Epithelial cell of prostate (primary cell): ENCODE measurements at places on chromosomes 6 and 20.

- no peak for DNase-seq
Observed at GRCh38 chr6:43215066-43215465, 14.2 kb downstream of the DNPH1 start.

GRCh38 chr6:2021713-2022125 lies 223.7 kb downstream of the GMDS start:
- DNase-seq, result peak; percentile 70

- no peak for DNase-seq
Observed at GRCh38 chr6:3081960-3082359, 13.7 kb downstream of the RIPK1 start.

DNA sequence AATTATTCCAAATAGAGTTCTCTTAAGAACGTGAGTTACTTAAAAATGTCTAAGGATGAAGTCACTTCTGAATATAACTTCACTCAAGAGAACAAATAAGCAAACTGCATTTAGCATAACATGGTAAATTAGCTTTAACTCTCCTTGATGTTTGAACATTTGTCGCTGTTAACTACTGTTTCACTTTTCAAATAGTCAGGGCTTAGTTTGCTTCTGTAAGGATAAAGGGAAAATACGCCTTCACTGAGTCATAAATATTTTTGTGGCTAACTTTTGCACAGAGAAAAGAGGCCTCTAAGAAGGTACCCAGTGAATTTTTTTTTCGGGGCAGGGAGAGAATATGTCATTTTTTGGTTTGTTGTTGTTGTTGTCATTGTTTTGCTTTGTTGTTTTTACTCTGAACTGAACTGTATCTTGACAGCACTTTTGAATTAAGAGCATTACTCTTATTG lies 8.1 kb downstream of the PTPN1 start:
- no peak for DNase-seq

DNA sequence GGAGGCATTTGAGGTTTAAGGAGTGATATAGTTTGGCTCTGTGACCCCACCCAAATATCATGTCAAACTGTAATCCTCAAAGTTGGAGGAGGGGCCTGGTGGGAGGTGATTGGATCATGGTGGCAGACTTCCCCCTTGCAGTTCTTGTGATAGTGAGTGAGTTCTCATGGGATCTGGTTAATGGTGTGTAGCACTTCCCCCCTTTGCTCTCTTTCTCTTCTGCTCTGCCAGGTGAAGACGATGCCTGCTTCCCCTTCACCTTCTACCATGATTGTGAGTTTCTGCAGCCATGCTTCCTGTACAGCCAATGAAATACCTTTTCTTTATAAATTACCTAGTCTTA lies 1.7 kb upstream of the HDDC2 start:
- DNase-seq, result no peak

- no peak for DNase-seq
Observed at GRCh38 chr20:63855363-63856097, 5.8 kb upstream of the ABHD16B start.

- DNase-seq, result no peak
Observed at GRCh38 chr6:154161689-154162088, 122.6 kb downstream of the OPRM1 start.

DNA sequence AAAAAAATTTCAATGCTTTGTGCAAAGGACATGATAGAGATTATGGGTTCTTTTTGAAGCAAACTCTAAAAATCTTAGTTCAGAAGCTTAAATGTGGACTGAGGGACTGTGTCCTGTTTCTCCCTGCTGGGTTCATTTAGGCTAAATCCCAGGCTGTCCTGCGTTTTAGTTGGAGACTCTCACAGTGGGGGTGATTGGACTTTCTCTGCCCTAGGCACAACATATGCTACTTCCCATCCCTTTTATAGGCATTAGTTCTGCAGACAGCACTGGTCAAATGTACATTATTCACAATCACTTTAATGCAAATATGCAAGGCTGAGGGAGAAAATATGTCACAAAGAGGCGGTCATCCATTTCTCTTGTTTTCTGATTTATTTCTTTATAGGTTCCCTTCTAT lies 71.3 kb downstream of the TFAP2B start:
- DNase-seq, result no peak

DNA sequence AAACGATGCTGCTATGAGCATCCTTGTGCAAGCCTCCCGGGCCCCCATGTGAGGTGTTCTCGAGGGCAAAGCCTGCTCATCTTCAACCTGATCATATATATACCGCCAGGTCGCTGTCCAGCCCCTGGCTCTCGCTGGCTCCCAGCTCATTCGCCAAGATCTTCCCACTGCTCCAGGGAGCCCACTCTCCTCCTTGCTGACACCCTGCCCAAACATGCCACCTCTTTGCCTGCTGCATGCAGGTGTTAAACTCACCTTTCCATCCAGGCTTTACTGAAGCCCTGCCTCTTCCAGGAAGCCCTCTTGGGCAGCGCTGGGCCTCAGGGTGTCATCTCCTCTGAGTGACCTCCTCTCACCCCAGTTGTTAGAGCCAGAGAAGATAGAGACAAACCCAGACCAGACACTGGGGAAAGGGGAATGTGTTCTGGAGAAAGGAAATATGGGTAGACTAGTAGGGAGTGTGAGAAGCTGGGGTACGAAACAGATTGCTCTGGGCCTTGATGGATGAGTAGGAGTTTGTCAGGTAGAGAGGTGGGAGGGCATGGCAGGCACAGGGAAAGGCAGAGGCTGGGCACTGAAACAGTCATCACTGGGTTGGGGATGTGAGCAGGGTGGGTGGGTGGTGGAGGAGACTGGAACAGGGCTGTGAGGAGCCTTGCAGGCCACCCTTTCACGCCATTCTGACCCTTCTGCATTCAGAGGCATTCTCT lies 1.2 kb upstream of the DLGAP4 start:
- DNase-seq, result no peak

DNA sequence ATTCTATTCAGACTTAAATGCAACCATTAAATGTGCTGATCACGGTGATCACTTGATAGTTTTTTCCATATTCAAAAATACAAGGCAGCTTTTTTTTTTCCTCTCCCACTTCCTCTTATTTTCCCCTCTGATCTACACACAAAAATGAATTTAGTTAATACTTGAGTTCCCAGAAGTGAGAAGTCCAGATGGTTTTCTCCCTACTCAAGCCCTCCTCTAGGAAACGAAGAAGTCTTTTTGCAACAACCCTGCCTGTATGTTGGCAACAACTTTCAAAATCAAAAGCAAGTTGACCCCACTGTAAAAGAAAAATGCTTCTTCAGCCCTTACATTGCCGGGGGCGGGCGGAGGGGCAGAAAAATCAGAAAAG lies 24.3 kb downstream of the ARHGAP18 start:
- no peak for DNase-seq

DNA sequence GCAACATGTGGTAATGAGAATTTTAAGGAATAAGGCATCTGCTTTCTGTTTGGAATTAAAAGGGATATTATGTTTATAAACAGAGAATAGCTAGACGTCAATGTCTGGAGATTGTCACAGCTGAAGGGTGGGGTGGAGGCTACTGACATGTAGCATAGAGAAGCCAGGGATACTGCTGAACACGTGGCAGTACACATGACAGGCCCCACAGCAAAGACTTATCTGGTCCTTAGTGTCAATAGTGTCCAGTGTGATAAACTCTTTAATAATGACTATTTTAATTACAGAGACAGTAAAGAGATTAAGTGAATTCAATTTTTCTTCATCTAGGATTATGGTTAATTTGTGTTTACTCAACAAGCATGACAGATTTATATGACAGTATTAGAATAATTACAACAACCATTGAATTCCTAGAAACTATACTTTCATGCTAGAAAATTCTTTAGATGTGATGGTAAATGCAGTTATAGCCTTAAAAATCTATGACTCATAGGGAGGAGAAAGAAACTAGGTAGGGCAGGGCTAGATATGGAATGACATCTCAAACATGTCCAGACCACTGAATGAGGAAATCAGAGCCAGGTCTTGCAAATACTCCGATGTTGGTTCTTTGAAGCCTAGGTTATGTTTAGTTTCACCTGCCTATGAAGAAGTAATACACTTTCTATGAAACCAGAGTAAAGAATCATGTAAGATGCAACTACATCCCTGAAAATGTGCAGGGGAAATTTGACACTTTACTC lies 399.5 kb downstream of the PHF3 start:
- peak; percentile 88 for DNase-seq

GRCh38 chr6:169169941-169170582 lies 83.6 kb downstream of the THBS2 start:
- DNase-seq, result no peak

DNA sequence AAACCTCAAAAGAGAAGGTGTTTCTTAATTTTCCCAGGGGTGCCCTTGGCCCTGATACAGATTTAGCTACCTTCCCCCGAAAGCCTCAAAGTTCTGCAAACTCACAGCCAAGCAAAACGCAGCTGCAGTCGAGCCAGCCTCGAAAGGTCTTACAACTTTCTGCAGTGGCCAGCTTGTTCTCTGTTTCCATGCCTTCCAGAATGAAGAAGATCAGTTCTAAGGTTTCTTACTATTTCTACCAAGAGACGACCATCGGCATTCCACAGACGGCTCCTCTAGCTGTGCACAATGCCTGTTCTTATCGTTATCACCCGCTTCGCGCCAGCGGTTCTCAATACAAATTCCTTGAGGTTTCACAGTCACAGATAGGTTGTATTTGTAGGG lies 28.5 kb upstream of the CCR6 start:
- DNase-seq, result no peak

DNA sequence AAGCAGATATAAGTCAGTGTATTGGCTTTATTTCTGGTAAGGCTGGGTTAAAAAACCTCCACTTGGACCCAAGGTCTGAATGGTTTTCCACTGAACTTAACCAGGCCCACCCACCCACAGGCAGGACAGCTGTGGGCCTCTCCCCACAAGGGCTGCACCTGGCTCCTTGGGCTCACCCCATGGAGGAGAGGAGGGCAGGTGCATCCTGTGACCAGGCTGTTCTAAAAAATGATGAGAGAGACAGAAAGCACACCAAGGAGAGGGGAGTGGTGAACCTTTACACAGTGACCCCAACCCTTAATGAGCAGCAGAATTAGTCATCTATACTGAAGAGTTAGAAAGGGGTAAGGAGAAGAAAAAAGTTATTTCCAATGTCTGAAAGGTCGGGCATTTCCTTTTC lies 34.5 kb upstream of the DUSP22 start:
- no peak for DNase-seq

DNA sequence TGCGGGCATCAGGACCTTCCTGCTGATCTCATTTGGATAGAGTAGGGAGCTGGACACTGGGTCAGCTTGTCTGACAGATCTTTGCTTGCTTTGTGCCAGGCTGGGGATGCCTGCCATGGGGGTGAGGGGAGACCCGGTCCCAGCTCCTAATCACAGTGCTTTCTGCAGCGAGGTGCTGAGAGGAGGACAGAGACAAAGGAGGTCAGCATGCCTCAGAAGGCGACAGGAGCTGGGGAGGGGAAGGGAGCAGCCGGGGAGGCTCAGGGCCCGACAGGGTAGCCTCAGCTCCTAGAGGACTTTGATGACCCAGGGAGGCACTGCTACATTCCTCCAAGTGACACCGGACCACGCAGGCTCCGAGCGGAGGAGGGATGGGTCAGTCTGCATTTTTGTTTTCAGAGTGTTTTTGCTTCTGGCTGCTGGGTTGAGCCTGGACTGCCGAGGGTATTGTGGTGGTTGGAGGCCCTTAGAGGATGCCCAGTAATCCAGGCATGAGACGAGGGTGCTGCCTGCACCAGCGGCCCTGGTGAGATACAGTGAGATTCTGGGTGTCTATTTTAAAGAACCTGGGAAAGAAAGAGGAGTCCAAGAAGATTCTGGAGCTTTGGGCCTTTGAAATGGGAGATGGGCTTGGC lies 7.8 kb downstream of the RBM38 start:
- DNase-seq, result no peak

DNA sequence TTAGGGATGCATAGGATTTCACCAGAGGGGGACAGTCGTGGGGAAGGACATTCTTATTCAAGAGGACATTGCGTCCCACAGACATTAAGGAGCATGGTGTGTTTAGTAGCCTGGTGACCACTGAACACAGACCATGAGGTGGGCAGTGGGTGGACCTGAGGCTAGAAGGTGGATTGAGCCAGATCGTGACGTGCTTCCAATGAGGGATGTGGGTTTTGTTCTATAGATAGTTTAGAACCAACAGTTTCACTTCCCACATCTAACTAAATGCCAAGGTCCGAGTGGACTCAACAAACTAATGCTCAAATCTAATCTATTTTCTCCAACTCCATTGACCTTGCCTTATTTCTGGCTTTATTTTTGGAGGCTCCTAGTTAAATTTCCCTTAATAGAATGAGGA lies 58.5 kb downstream of the OGFRL1 start:
- DNase-seq, result no peak

DNA sequence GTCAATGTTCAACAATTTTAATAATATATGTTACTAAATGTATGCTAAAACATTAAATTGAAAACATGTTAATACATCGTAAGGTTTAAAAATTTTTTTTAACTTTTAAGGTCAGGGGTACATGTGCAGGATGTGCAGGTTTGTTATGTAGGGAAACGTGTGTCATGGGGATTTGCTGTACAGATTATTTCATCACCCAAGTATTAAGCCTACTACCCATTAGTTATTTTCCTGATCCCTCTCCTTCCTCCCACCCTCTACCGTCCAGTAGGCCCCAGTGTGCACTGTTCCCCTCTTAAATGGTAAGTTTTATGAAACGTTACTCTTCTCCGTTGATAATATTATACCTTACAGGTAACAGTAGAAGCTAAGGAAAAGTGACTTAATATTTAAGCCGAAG lies 15.8 kb downstream of the PDE7B start:
- DNase-seq, result no peak

DNA sequence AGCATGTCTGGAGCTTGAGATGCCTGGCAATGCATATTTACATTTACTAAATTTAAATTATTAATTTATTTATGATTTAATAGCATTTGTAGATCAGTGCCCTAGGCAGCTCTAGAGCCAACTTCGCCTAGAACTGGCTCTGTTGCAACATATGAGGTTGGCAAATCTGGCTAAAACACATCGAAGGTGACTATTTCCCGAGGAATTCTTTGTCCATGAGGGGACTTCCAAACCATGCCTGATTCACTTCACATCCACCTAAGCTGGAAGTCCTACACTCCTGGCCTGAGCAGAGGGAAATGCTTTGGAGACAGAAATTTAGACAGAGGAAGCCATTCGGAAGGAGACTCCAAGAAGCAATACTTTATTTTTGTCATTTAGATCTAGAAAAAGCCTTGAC lies 211.0 kb upstream of the ARG1 start:
- DNase-seq, result no peak

DNA sequence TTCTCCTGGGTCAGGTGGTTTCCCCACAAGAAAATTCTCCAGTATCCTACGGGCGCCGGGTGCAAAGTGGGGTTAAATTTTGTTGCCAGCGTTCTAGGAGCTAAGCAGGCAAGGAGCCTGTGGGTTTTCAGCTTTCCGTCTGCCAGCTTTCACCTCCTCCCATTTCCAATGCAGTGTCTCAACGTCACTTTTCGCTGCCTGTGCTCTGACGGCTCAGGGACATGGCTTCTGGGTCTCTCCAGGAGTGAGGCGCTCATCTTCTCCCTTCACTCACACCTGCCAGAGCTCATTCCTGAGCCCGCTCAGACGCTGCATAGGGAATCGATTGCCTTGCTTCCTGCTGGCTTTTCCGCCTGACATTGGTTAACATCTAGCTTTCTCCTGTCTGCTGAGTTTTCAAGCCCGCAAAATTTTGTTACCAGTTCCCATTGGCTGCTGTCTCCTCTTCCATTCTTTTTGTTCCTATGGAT lies 7.3 kb upstream of the NAA20 start:
- DNase-seq, result no peak

- no peak for DNase-seq
Observed at GRCh38 chr20:32353848-32354496, 4.2 kb upstream of the ASXL1 start.
